BJ (cell line): ENCODE measurements at places on chromosomes 1 and 21.
A peak's percentile ranks its signal among the peaks of the same experiment; 100 is the strongest.

GRCh38 chr1:242401937-242402336 is 122.6 kb downstream of the PLD5 start:
- DNase-seq, result no peak

DNA sequence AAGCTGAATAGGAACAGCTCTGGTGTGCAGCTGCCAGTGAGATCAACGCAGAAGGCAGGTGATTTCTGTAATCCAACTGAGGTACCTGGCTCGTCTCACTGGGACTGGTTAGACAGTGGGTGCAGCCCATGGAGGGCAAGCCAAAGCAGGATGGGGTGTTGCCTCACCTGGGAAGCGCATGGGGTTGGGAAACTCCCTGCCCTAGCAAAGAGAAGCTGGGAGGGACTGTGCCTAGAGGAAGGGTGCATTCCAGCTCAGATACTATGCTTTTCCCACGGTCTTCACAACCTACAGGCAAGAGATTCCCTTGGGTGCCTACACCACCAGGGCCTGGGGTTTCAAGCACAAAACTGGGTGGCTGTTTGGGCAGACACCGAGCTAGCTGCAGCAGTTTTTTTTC is 183.2 kb downstream of the DNM3 start:
- DNase-seq, result no peak

- no peak for DNase-seq
Observed at GRCh38 chr21:36155603-36156338, 853 bp upstream of the DOP1B start.

DNA sequence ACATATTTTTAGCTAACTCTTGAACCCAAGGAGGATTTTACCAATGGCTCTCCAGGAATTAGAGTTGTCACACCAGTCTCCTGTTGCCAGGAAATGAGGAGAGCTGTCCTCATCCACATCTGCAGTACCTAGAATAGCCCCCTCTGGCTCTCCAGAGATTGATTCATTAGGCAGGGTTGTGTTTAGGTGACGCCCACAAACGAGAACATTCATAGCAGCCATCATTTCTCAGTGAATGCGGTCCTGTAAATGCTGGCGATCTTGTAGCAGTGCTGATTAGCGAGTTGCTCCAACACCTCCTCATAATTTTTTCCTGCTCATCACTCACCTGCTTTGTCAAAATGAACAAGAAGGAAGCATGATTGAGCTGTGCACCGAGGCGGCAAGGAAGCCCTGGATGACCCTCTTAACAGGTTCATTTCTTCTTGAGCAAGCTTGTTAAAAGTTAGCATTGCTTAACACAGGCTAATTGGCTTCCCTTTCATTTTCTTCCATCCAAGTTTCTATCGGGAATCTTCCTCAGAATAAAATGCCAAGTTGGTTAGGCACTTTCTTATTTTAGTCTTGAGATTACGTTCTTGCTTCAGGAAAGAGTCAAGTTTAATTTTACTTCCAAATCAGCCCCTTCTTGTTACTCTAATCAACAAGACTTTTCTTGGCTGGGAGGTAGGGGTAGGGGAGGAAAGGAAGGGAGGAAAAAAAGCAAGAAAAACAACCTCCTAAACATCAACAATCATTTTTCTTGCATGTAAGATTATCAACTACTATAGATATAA is 16.5 kb upstream of the KLHDC8A start:
- DNase-seq, result no peak

DNA sequence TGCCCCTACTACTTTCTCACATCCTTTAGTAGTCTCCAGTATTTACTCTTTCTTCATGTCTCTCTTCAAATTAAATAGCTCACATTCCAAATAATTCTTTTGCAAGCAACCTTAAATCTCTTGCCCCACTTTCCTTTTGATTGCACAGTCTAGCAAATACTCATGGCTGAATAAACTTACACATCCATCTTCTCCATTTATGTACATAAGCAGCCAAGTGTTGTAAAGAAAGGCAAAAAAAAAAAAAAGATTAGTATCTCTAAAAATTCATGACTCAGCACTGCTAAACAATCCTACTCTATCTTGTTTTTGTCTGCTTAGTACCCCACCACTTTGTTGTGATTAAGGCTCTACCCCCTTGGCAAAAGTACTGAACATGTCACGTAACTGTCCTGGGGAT is 42.6 kb downstream of the F13B start:
- DNase-seq, result no peak

GRCh38 chr1:93908394-93909145 is 660 bp downstream of the GCLM start:
- DNase-seq, result no peak

GRCh38 chr1:5254131-5254725 is 599.8 kb downstream of the AJAP1 start:
- no peak for DNase-seq

DNA sequence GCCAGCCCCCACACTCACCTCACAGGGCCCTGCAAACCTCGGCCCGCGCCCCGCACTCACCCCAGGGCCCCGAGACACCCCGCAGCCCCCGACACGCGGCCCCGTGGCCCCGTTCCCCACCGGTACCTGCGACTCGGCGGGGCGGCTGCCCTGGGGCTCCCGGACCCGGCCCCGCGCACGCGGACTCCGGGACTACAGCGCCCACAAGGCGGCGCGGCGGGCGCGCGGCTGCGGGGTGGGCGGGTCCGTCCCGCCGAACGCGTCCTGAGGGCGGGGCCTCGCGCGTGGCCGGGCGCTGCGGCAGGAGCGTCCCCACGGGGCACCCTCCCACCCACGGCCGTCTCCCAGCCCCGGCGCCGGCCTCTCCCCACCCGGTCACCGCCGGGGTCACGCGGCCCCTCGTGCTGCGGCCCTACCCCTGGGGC is at the start of gene SLC19A1:
TSS of gene SLC19A1 (minus strand) at position 199 of the 425 bp plus-strand sequence. CDS start 4,481 bp downstream, outside the sequence.
- no peak for DNase-seq

DNA sequence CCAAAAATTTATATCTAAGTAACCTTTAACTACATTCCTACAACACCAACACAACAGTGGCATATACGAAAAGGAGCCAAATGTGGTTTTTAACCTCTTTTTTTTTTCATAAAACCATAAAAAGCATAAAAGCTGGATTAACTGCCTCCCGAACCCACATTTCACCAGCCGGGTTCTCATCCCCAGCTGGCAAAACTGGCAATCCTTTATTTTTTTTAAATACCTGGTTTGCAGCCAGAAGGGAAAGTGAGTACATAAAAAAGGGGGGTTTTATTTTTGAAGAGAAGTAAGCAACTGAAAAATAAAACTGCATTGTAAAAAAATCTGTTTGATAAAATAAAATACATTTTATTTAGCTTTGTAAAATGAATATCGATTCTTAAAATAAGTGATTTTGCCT is 295.4 kb downstream of the AKT3 start:
- DNase-seq, result no peak

DNA sequence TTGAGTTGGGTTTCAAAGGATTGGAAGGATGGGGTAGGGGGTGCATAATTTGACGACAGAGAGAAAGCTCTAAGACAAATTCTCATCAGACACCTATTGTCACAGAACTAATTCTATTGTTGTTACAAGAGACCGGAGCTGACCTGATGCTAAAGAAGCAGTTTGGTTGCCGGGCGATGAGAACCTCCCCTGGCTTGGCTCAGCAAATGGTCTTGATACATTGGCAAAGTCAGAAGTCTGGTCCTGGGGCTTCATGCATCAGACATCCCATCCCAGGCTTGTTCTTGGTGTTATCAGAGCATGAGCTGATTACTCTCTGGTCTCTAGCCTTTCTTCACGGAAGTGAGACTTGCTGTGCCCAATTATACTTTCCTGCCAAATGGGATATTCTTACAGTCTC is 15.4 kb downstream of the TRIM67 start:
- DNase-seq, result no peak

- DNase-seq, result no peak
Observed at GRCh38 chr1:61322769-61323168, 240.4 kb downstream of the NFIA start.

- no peak for DNase-seq
Observed at GRCh38 chr1:36365381-36365780, 20.3 kb downstream of the STK40 start.

- DNase-seq, result peak; percentile 3
Observed at GRCh38 chr1:50348449-50349241, 74.6 kb downstream of the DMRTA2 start.

DNA sequence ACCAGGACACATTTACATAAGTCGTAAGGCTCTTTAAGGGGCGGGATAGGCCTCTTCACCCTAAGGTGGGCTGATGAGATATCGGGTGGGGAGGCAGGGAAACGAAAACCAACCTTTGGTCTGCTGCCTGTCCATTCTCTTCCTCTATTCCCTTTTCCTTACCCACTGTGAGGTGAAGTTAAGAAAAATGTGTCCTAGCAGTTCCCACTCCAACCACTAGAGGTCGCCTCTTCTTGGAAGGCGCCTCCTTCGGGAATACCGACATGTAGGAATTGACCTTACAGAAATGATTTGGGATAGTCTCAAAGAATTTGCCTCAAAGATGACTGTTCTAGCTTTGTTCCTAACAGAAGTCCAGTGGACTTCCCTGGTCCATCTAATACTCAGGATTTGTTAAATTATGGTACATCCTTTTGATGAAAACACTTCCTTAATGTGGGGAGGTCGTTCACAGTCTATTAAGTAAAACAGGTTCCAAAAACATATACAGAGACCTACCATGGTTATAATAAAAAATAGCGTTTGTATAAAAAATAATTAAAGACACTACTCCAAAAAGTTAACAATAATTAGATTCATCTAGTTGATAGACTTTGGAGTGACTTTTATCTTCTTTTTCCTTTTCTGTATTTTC is 14.1 kb downstream of the AZIN2 start:
- DNase-seq, result no peak

DNA sequence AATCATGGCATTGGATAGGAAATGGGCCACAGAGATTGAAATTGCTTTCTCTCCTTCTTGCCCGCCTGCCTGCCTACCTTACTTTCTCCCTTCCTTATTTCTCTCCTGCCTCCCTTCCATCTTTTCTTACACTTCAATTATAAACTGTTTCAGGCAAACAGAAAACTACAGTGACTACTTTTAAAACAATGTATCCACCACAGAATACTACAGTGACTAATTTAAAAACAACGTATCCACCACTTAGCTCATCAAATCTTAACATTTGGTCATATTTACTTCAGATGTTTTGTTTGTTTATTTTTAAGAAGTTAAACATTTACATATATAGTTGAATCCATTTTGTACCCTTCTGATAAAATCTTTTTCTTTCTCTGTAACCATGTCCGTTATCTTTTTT is 54.4 kb downstream of the SNRPE start:
- DNase-seq, result peak; percentile 26

- no peak for DNase-seq
Observed at GRCh38 chr1:8464377-8464776, 146.5 kb downstream of the SLC45A1 start.
